ENCODE measurements at places on chromosomes 5 and 9. TPM values are rescaled to one million over a fixed set of nuclear protein-coding genes. Genes with fewer than 3 reads are reported as not detected.

CTXN3 gene
- not detected for total RNA-seq

MEGF10 gene
- not detected for total RNA-seq

MYMK gene
- not detected for total RNA-seq

COL23A1 gene
- not detected for total RNA-seq

ERCC8 gene
- total RNA-seq, result 12.9 TPM

FOXI1 gene
- total RNA-seq, result not detected

REEP2 gene
- total RNA-seq, result 5.3 TPM

Measured in A549 treated with RU486 at 1 μM for 4 hours (cell line).